SHP77 treated with DMSO at 0.1 percent for 48 hours (cell line): ENCODE measurements at places on chromosomes 12 and 14.

DNA sequence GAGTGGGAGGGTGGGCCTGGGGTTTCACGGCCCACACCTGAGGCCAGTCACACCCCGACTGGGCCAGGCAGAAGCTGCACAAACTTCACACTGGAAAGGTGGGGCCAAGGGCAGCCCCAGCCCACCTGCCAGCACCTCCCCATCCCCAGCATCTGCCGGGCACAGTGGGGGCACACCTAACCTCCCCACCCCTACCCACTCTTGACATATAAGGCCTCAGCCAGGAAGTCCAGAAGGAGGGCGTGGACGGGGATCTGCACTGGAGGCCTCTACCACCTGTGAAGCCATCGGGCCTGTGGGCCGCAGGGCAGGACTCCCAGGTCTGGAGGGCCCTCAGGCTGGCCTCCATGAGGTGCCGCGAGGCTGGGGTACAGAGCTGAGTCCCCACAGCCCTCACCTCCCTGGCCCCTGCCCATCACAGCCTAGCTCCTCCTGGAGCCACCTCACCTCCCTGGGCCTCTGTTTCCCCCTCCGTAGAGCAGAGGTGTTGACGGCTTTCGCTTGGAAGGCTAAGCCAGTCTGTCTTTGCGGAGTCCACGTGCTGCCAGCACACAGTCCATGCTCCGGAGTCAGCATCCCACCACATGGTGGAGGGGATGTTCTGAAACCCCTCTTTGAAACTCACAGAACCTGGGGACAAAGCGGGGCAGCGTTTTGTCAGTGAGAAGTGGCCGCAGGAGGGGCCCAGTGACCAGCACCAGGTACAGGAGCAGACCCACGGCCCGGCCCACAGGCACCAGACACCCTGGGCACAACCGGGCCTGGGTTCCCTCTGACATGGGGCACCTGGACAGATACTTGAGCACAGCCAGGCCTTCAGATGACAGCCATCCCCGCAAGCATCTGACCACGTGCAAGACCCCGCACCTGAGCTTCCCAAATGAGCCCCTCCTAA is 38.2 kb upstream of the INF2 start:
- DNase-seq = no peak

DNA sequence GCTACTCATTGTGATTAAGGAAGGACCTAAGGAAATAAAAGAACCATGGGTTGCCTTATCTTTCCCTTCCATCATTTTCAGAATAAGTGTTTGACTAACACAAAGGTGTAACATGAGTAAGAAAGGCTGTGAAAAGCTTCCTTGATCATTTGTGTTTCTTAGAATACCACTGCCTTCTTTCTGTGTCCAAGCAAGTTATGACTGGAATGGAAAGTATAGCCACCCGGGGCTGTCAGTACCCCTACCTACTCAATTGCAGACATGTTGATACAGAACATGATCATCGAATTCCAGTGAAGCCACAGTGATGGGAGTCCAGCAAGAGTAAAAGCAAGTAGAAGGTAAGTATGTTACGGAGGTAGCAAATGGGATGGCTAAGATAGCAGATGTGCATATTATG is 209.8 kb downstream of the PELI2 start:
- DNase-seq = no peak

DNA sequence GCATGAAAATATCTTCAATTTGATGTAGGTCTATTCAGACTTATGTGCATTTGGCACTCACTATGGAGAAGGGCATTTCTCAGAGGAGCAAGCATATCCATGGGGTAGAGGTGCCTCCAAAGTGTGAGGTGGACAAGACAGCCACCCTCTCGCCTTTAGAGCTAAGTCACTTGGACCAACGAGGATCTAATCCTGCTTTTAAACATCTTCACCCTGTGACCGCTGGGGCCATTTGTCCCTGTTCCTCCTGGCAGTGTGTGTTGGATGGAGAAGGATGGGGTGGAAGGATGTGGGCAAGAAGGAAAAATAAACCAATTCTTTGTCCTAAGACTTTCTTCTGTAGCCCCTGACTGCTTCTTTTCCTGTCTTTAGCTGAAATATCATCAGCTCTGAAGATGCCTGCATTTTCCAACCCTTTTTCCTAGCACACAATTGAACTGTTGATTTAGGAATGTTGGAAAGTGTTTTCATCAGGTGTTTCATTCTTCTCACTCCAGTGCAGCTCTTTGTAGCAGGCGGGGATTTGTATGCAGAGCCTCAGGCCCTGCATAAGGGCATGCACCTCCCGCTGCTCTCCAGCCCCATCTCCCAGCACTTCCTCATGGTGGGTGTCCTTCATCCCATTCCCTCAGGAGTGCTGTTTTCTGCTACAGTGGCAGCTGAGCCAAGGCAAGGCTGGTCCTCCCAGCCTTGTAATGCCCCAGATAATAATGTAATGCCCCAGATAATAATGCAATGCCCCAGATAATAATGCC is 5.3 kb downstream of the FGF6 start:
- DNase-seq = no peak

DNA sequence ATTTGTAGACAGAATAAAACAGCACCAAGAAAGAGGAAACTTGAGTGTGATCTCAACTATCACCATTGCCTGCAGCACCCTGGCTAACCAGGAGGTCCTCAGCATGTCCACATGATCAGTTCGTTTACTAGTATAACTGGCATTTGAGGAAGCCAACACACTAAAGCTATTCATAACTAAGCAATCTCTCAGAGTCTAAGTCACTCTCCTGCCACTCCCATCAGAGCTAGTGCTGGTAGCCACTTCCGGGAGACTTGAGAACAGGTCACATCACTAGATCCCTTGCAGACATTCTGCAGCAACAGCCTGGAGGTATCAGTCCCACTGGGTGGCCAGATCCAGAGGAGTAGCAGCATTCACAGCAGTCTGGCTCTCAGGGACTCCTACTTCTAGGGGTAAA is 352.9 kb upstream of the OR4E1 start:
- no peak for DNase-seq

GRCh38 chr14:30381861-30382480 is 177.0 kb upstream of the G2E3 start:
- no peak for DNase-seq

- no peak for DNase-seq
Observed at GRCh38 chr12:31865023-31865422, 94.2 kb upstream of the RESF1 start.

- DNase-seq = no peak
Observed at GRCh38 chr12:111937429-111937828, 75.5 kb downstream of the TMEM116 start.

DNA sequence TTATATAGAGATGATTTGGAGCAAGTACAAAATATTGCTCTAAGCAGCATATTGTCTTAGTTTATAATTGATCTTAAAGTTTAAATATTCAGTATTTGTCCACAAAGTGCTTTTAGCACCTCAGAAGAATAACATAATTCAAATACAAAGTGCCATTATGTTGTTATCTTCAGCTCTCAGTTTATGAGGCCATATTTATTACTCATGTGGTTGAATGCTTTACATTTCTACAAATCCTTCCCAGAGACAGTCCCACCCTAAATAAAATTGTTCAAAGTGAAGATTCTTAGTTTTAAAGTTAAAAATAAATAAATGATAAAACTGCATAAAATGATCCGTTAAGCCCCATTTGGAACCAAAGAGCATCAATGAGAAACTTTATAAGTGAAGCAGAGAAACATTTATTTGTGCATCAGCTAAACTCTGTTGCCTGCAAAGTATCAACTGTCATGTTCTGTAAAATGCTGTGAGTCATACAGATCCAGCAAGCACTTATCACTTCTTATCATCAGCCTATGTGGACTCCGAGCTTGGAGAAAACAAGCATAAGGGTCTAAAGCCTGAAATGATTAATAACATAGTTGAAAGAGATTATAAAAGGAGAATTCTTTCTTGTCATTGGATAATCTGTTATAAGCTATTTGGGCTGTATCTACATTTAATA is 218.9 kb downstream of the ADAMTS20 start:
- no peak for DNase-seq

- no peak for DNase-seq
Observed at GRCh38 chr12:11812586-11813437, 163.3 kb downstream of the ETV6 start.

DNA sequence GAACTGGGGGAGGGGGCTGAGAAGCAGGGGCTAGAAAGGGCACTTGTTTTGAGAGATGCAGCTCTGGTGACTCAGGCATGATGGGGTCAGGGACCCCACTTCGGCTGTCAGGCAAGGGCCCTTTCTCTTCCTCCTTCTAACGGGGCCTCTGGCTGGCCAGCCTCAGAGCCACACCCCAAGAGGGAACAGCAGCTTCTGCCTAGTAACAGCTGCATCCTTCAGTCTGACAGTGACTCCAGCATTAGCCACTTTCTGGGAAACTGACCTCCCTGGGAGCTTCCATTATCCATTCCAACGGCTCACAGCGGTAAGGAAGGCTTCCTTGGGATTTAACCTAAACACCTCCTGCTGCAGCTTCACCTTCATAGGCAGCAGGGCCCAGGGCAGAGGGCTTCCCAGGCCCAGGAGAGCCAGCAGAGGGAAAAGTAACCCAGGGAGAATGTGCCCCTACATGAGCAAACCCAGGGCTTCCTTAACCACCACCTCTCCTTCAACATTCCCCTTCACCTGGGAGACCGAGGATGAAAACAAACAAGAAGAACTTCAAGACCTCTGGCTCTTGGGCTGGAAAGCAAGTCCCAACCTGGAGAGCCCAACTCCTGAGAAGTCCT is 2.7 kb downstream of the NCKAP5L start:
- DNase-seq = no peak

DNA sequence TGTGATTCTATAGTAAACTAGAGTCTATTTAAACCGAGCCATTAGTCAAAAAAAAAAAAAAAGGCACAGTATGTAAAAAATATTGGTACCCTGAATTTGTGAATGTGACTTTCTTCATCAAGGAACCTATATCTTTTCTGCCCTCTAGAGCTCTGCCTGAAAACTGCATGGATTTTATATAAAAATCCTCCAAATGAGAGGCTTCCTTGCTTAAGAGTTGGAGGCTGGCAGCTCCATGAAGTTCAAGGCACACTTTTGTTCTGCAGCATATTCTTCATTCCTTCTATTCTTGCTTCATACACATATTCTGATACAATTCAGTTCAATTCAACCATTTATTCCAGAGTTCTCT is 23.1 kb upstream of the NKX2-8 start:
- DNase-seq = no peak

DNA sequence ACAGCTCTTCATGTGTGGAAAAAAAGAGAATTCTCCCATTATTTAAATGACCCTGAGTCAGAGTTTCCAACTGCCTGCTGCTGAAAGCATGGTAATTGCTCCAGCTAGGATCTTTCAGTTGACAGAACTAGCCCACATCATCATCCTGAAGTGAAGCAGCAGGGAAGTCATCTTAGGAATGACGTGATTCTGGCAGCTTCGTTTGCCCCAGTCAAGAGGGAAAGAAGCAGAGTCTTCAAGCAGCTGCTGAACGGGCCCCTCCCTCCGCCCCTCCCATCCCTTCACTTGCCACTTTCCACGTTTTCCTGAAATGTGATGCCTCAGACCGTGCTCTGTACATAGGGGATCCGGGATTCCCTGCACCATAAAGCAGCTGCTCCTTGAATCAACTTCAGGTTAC is 455.0 kb upstream of the TMEM132C start:
- DNase-seq = no peak

- DNase-seq = no peak
Observed at GRCh38 chr12:48532601-48533000, 7.2 kb downstream of the OR8S1 start.

DNA sequence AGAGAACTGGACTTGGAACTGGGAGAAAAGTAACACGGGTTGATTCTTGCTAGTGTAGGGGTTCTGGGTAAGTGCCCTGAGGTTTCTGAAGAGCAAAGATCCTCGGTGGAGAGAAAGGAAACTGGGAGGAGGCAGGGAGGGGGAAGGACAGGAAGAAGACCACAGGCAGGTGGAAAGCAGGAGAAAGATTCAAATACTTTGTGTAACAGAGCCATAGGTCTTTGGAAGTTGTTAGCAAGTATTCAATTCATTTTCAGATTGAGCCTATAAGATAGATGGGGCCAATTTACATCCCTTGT is 1.3 kb downstream of the PNP start:
- DNase-seq = peak; percentile 23

DNA sequence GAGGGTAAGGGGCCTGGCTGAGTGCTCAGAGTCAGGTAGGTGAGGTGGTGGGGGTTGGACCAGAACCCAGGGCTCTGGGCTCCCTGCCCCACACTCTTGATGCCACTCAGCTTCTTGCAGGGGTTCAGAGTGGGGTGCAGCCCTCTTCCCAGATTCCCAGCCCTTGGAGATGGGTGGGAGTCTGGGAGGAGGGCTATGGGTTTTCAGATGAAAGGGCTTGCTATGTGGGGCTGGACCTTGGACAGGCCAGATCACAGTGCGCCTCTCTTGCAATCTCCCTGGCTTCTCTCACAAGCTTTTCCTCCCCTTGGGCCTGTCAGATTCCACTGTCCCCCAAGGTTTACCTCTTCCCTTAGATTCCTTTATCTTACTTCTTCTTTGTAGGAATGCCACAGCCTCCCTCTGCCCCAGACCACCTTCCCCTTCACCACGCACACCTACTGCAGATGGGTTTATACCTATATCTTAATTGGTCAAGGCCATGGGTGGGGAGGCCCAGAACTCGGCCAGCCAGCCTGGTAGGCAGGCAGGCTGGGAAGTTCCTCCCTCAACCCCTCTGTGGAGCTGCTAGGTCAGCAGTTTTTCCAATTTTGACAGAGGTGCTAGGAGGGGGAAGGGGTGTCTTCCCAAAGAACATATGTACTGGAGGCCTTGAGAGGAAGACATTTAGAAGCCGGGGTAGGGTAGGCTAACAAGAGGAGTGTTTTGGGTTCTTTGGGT is 1.4 kb downstream of the NYNRIN start:
- no peak for DNase-seq

GRCh38 chr12:38771871-38772270 is 133.5 kb downstream of the CPNE8 start:
- no peak for DNase-seq

GRCh38 chr14:54738009-54738408 is 164.6 kb downstream of the GCH1 start:
- no peak for DNase-seq

DNA sequence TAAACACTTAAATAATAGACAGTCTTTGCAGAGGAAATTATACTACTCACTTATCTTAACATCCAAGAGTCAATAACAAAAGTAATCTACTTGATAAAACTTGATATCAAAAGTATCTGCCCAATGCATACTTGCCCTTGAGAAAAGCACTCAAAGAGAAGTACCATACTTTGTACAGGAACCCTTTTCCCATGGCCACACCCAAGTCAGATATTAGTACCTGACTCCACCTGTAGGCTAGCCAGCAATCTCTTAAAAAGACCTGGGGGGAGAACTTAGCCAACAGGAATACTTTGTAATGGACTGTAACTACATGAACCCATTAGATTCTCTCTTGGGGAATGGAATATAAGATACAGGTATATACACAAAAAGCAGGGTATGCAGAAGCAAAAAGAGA is 99.6 kb upstream of the HECTD1 start:
- no peak for DNase-seq

DNA sequence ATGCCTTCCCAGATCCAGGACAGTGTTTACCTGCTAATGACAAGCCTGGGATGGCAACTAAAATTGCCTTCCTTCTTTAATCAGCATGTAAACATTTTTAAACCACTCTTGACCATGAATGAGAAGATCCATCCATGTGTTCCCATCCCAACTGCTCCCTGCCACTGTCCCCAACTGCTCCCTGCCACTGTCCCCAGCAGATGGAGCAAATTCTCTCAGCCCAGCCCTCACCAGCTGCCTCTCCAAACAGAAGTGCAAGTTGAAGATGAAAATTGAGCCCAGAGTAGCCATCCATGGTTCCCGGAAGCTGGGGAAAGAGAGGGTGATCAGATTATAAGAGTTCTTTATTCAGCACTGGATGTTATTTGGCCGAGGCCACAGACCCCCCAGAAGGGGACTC is 133.1 kb downstream of the SLC15A4 start:
- DNase-seq = no peak
